ENCODE measurements at places on chromosomes 13 and 19.

DNA sequence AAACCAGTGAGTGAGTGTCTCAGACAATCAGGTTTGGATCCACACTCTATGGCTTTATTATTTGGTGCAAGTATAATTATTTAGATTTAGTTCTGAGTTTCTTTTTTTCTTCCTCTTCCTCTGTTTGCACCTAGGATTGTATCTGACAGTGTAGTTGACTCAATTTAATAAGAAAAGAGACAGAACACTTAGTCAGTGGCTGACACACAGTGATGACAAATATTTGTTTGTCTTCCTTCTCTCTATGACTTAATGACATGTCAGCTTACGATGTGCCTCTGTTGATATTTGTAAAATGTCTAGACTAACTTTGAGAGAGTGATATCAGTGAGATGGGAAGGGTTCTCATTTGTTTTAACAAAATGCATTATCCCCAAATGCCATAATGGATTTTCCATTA is 129.5 kb upstream of the SLC10A2 start:
- no peak for DNase-seq

GRCh38 chr19:47754206-47755064 is 9.1 kb downstream of the NOP53 start:
- DNase-seq = no peak

DNA sequence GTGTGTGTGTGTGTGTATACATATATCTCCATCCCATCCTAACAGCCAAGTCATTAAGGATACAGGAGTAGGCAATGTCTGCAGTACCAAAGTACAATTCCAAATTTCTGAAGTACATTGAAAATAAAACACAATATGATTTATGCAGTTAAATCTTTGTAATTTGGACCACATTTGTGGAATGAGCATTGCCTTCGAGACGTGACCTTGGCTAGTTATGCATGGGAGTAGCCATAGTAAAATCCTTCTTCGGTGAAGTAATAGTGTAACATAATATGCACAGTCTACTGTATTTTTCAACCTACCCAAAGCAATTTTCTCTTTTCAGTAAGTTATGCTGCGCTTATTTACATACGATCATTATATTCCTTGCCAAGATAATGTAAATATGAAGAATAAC is 665.7 kb upstream of the GPC6 start:
- DNase-seq = no peak

GRCh38 chr19:49009828-49010227 is 7.1 kb downstream of the LHB start:
- DNase-seq = no peak

GRCh38 chr19:40542202-40542859 is 34.3 kb upstream of the SHKBP1 start:
- no peak for DNase-seq

GRCh38 chr13:49594576-49594975 is 9.2 kb upstream of the RCBTB1 start:
- DNase-seq = no peak

DNA sequence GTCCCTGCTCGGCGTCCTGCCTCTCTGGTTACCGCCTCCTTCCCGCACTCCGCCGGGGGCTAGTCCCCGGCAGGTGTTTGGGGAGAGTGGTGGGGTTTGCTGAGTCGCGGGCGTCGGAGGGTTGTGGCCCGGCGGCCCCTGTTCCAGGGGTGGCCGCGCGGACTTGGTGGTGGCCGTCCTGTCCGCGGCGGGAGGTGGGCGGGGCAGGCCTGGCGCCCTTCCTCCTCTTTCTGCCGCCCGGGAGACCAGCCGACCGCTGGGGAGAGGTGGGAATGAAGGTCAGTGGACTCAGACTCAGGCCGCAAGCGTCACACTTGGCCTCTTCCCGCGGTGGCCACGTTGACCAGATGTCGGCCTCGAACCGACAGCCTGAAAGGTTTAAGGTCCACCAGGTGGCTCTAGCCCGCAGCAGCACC is 61.8 kb downstream of the ZNF723 start:
- DNase-seq = no peak

DNA sequence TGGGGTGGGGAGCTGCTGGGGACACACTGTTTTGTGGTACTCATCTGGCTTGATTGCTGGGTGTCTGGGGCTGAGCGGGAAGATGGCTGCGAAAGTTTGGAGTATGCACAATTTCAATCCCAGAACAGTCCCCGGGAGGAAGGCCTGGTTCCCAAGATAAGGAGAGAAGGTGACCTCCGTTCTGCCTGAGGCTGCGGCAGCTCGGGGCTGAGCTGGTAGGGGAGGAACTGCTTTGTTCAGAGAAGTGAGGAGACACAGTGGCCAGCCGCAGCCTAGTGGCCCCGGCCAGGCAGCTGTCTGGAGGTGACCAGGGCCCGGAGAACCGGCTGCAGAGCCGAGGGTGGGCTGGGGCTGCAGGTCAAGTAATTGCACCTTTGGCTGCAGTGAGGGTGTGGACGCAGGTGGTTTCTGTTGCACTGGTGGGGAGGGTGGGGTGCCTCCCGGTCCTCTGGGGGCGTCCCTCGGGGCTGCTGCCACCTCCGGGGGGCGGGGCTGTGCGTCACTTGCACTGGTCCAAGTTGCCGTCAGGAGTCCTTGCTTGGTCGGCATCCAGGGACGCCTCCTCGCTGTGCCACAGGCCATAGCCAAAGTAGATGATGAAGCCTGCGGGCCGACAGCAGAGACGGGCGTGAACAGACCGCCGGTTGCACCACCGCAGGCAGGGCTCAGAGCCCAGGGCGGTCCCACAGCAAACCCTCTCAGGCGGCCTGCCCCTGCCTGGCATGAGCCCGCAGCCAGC is 81.3 kb downstream of the SLC7A1 start:
- no peak for DNase-seq

DNA sequence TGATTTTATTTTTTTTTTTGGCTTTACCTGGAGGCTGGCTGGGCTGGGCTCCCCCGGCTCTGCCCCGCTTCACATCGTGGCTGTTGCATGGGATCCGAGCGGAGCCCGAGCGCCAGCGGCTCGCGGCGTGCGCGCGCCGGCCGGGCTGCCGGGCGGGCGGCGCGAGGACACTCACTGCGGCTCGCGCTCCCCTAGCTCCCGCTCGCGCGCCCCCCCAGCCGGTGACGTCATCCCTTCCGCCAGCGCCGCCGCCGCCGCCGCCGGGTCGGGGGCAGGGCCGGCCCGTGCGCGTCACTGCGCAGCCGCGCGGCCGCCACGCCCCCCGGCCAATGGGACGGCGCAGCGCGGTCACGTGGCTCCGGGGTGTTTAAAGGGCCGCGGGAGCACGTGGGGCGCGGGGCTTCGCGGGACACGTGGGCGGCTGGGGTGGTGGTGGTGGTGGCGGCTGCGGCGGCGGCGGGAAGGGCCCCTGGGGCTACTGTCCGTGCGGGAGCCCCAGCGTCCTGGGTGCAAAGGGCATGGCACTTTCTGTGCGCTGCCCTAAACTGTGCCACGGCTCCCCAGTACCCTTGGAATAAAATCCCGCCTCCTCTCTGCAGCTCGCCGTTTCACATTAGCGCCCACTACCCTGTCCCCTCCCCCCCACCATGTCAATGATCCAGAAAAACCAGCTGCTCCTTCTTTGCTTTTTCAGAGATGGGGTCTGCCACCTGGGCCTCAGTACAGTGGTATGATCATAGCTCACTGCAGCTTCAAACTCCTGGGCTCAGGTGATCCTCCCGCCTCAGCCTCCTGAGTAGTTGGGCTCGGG is at the start of gene PTPRS:
Gene PTPRS, minus strand, starts transcription at position 176 of the 811 bp plus-strand sequence. CDS start 54,672 bp downstream, outside the sequence.
- DNase-seq = peak; percentile 22

GRCh38 chr13:46010148-46010547 is 42.4 kb downstream of the ZC3H13 start:
- peak; percentile 11 for DNase-seq

DNA sequence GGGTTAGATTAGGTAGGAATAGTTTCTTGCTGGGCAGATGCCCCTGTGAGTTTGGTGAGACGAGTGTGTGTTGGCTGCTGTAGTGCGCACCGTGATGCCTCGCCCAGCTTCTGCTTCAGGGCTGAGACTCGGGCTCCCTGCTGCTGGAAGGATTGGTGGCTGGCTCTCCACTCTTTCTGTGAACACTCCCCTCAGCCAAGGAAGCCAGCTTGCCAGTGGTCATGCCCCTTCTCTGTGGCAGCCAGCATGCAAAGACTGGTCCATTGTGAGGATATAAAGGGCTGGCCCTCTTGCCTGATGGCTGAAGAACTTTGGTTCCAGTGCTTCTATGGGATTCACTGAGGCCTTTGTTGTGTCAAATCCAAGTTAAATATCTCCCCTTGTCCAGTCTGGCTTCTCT is 2.9 kb upstream of the HTR2A start:
- no peak for DNase-seq

GRCh38 chr13:43196086-43196621 is 172.8 kb downstream of the DNAJC15 start:
- DNase-seq = no peak

DNA sequence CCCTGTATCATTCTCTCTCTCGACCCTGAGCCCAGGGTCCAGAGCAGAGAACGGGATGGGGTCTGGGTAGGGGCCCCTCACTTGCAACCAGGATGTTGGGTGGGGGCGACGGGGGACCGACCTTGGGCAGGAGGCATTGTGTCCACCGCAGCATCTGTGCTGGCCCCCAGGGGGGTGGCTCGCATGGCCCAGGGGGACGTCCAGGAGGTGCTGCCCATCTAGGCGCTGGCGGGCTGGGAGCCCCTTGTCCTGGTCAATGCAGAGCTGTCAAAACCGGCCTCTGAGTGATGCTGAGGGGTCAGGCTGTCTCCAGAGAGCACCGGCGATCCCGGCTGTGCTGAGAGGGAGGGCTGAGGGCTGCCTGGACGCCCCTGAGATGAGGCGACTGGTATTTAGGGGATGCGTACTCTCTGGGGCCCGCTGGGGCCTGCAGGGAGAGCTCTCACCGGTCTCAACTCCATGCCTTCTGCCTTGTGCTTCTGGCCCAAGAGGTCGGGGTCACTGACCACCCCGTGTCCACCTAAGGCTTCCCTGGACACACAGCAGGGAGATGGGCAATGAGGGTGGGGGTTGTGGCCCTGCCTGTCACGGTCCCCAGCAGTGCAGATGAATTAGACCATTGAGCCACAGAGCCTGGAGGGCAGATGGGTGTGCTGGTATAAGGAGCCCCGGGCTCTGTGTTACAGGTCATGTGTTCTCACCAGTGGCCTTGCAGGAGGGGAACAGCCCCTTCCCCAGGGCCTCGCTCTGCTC is 8.6 kb downstream of the RPS9 start:
- no peak for DNase-seq

DNA sequence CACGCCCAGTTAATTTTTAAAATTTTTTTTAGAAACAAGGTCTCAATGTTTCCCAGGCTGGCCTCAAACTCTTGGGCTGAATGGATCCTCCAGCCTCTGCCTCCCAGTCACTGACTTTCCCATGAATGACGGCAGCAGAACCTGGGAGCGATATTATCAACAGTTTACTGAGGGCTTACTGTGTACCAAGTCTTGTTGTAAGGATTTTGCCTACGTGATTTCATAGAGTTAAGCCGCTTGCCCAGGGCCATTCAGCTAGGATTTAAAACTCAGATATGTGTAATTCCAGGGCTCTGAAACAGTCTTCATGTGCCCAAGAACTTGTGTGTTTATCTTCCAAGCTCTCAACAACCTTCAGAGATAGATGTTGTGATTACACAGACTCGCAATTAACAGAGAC is 6.0 kb upstream of the KXD1 start:
- DNase-seq = no peak

DNA sequence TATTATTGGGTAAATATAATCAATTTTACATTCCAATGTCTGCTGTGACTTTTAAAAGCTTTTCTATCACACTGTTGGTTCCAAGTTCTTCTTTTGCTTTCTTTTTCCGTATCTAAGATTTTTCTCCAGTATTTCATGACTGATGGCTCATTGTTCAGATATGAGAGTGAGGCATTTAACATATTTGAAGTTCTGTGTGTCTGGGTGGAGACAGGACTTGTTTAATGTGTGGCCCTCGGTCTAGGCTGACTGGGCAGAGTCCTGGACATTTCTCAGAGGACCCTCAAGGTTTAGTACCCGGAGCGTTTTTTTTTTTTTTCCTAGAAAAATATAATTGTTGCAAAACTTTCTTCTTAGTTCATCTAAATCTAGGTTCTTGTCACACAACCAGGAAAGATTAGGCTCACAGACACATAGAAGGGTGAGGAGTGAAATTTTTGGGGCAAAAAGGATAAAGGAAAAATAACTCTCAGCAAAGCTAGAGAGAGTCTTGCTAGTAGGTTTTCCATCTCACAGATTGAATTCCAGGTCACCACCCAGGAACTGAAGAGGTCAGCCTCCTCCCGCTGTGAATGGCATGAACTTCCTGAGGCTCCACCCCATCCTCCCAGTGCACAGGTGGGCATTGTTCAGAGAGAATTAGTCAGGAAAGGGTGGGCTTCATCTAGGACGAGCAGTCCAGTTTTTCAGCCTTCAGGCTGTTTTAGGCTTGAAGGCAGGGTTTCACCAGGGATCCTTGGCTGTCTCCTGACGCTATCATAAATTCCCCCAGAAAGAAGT is 1002.4 kb upstream of the PCDH9 start:
- DNase-seq = no peak

DNA sequence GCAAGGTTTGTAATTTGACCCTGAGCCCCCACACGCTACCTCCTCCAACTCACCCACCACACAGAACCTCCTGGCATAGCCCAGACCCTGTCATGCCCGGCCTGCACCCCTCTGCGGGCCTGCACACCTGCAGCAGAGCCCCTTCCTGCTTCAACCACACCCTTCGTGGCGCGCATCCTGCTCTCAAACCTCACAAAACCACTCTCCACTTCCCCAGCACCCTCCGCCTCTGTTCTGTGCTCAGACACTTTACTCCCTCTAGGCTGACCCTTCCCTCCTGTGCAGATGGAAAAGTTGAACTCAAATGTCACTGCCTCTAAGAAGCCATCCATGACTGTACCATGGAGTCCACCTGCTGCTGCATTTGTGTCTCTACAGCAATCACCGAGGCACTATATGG is 28.5 kb downstream of the FAAP24 start:
- DNase-seq = no peak

- DNase-seq = no peak
Measured at GRCh38 chr13:88112526-88112925, 441.4 kb downstream of the SLITRK5 start.

DNA sequence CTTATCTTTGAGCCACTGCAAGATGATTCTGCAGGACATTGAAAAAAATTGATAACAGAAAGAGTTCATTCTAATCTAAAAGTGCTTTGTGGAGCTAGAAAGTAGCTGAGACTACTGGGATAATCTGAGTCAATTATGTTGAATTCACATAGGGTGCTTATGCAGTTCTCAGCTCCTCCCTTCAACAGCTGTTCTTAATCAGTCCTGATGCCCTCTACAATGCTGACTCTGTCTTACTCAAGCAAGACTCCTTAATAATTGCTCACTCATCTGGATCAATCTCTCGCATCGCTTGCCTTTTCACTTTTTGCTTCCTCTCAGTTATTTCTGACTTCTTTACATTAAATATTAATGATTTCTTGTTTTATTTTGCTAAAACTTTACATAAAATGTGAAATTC is 182.1 kb downstream of the PCDH17 start:
- DNase-seq = no peak

Data from inflammatory macrophage treated with lipopolysaccharide for 4 hours (primary cell).